ENCODE measurements at places on chromosomes 12 and 14.

DNA sequence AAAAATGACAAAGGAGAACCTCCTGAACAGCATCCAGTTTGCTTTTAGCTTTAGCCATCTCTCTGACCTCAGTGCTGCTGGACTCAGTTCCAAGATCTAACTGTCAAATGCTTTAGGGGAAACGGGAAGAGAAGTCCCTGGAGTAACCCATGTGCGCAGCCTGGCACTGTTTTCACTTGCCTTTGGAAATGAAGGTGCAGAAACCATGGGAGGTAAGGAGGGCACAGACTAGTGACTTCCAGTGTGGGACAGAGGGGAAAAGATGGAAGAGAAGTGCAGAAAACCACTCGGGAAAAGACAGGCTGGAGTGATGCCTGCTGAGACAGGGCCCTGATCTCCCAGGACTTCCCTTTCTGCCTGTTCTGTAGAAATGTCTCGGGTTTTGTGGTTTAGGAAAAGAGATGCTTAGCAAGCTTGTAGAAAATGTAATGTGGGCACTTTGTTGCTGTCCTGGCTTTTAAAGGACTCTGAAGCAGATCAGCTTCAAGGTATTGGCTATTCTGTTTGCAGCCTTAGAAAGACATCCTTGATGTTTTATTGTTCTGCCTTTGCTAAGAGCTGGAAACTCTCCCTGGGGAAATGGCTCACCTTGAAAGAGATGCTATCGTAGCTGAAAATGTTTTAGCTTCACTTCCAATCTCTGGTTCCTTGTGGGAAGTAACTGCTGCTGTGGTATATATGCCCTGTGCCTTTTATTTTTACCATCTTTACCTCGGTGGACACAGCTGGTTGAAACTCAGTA lies 124.6 kb upstream of the HIF1A start:
- DNase-seq = no peak

GRCh38 chr12:93059925-93060665 lies 131.0 kb upstream of the EEA1 start:
- DNase-seq = no peak

- no peak for DNase-seq
Observed at GRCh38 chr12:132429602-132429945, 60.4 kb upstream of the FBRSL1 start.

GRCh38 chr14:65071544-65071943 lies 30.8 kb downstream of the MAX start:
- no peak for DNase-seq

DNA sequence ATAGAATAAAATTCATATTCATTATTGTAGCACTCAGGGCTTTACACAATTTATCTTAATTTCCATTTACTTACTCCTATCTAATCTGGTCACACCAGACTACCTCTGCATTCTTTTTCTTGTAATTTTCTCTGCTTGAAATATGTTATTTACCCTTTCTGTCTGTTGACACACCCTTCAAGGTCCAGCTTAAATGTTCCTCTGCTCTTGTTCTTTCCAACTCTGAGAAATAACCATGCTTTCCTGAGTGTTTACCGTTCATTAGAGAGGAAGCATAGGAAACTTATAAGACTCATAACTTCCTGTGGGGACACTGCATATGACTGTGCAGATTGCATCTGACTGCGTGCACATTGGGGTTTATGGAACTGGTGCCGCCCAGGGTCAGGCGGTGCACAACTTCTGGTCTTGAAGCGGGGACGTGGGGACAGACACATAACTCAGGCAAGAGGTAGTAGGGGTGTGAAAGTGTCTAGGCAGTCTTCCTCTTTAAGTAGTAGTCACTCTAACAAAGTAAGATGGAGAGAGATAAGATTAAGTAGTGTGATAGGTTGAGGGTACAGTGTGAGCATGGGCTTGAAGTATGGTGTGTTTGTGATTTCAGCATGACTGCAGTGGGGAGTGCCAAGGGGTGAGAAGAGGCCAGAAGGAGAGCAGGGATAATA lies 42.6 kb upstream of the FOXJ2 start:
- DNase-seq = no peak

- DNase-seq = no peak
Observed at GRCh38 chr12:44510510-44510909, 365.6 kb downstream of the NELL2 start.

- DNase-seq = peak; percentile 43
Observed at GRCh38 chr12:52050116-52050757, 1.0 kb upstream of the NR4A1 start.

DNA sequence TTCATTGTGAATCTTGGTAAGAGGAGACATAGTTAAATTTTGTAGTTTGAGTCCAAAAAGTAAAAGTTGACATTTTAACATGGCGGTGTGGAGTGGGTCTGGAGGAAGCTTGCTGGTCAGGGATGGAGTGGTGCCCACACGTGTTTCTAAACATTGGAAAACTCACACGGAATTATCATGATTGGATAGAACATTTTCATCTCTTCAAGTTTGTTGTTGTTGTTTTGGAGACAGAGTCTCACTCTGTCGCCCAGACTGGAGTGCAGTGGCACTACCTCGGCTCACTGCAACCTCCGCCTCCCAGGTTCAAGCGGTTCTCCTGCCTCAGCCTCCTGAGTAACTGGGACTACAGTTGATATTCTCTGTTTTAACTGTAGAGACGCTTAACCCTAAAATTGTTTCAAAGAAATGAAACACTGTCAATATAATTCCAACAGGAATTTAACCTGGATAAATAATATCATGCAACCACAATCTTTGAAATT lies 502 bp upstream of the MBIP start:
- no peak for DNase-seq

DNA sequence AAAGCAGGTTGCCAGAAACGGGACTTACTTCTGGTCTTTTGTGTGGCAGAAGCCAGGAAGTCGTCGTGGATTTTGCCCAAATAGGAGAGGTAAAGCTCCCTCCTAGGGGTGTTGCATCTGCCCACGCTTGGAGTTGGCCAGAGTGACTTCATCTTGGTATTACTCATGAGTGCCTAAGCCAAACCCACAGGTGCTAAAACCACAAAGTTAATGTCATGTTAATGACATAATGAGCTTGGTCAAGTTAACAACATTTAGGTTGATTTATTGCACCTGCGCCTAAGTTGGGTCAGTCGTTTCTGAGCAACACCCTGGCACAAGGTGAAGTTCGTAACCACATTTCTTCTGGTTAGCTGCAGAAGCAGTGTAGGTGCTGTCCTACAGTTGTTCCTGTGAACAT lies 225.2 kb downstream of the FUT8 start:
- no peak for DNase-seq

GRCh38 chr14:75373616-75374015 lies 54.2 kb upstream of the JDP2 start:
- DNase-seq = no peak

DNA sequence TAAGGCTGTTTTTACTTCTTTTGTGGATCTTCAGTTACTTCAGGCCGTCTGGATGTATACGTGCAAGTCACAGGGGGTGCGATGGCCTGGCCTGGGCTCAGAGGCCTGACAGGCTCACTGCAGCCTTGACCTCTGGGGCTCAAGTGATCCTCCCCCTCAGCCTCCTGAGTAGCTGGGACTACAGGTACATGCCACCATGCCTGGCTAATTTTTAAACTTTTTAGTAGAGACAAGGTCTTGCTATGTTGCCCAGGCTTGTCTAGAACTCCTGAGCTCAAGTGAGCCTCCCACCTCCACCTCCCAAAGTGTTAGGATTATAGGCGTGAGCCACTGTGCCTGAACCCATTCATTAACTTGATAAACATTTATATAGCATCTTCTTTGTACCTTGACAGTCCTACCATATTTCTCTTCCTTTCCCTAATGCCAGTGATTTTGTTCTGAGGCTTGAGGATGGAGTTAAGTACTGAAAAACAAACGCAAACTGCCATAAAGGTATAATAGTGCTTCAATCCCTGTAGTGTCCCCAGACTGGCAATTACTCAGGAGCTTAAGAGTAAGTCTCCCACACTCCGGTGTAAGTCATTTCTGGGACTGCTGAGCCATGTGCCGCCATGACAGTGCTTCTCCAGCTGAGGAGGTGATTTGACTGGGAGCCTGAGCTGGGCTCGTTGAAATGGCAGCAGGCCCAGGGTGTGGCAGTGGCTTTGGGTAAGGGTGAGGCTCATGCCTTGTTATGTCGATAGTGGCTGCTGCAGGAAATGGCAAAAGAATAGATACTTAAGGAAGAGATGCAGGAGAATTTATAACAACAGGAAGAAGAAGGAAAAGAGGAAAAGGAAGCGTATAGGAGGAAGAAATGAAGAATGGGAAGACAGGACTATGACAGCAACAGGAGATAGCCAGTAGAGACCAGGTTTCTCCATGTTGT lies 43.7 kb upstream of the HECTD1 start:
- no peak for DNase-seq
